NCI-H446 treated with DMSO at 0.1 percent for 48 hours (cell line): ENCODE measurements at places on chromosomes 3 and 15.

DNA sequence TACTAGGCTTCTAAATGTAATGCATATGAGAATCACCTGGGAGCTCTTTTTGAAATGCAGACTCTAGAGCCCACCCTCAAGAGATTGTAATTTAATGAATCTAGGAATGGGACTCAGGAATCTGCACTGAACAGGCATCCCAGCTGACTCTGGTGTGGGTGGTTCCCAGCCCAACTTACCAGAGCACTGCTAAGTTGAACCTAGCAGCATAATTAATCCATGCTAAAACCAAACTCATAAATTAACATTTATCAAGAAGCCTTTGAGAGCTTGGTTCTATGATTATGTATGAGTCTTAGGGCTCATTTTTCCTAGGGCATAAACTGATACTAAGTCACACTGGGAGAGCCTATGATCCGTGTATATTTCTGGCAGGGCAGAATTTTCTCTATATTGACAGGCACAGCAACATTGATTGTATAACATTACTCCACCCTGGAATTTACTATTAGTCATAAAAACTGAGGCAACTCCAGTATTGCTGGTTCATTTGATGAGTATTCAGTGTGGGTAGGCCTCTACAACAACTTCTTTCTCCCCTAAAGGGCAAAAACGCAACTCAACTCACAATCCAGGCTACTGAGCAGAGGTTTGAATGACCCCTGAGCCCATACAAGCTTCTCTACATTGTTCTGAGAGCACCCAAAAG is 10.7 kb upstream of the CSTA start:
- DNase-seq = no peak

GRCh38 chr3:107884719-107885460 is 205.9 kb downstream of the CD47 start:
- no peak for DNase-seq

- no peak for DNase-seq
These were observed 156.9 kb upstream of the EIF1B start for GRCh38 chr3:40152482-40153133.

- DNase-seq = no peak
These were observed 50.6 kb upstream of the TBC1D23 start for GRCh38 chr3:100209948-100210771.

DNA sequence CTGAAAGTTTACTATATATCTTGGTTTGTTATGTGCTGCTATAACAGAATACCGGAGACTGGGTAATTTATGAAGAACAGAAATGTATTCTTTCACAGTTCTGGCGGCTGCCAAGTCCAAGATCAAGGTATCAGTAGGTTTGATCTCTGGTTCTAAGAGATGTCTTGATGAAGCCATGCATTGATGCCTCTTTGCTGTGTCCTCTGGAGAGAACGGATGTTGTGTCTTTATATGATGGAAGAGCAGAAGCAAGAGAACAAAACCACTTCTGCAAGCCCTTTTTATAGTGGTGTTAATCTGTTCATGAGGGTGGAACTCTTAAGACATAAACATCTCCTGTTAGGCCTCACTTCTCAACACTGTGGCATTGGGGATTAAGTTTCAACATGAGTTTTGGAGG is 62.7 kb downstream of the TCF12 start:
- DNase-seq = no peak

DNA sequence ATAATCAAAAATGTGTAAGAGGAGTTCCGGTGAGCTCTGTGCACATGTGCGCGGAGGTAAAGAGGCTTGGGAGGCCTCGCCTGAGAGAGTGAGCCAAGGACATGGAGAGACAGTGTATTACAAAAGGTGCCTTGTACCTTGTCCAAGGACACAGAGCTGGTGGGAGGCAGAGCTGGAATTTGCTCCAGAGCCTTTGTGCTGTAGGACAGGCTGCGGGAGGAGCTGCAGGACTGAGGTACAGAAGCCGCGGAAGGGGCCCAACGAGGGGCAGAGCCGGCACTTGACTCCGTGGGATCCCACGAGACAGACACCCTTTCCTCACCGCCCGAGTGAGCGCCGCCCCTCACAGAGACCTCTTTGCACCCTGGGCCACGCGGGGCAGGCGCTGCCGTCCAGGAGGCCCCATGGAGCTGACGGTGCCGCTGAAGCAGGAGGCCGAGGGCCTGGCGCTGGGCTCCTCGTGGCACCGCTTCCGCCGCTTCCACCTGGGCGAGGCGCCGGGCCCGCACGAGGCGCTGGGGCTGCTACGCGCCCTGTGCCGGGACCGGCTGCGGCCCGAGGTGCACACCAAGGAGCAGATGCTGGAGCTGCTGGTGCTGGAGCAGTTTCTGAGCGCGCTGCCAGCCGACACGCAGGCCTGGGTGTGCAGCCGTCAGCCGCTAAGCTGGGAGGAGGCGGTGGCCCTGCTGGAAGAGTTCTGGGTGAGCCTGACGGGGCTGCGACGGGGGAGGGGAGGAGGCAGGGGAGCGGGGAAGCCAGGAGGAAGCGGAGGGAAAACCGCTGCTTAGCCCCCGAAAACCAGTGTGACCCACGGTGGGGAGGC is 68.7 kb downstream of the SLTM start:
- DNase-seq = no peak
